ENCODE measurements at places on chromosomes 16 and 17.

GRCh38 chr16:56488035-56488434 lies 31.8 kb downstream of the BBS2 start:
- DNase-seq: no peak

- no peak for DNase-seq
Observed at GRCh38 chr17:28511858-28512461, 5.8 kb downstream of the FOXN1 start.

DNA sequence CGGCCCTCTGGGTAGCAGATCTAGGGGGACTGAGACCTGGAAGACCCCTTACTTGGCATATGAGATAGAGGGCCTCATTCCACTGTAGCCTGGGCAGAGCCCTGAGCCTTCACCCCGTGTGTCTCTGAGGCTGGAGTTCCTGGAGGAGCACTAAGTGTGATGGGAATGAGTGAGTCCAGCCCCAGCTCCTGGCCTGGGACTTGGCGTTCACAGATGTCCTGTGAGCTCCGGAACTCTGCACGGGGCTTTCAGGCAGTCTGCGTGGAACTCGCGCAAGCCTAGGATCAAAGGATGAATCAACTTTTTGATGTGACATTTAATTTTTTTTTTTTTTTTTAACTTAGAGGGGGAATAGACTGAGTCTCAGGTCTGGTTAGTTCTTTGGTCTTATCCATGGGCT lies 1.8 kb downstream of the NKD1 start:
- no peak for DNase-seq

GRCh38 chr16:72744076-72744793 lies 303.7 kb downstream of the ZFHX3 start:
- DNase-seq: no peak

DNA sequence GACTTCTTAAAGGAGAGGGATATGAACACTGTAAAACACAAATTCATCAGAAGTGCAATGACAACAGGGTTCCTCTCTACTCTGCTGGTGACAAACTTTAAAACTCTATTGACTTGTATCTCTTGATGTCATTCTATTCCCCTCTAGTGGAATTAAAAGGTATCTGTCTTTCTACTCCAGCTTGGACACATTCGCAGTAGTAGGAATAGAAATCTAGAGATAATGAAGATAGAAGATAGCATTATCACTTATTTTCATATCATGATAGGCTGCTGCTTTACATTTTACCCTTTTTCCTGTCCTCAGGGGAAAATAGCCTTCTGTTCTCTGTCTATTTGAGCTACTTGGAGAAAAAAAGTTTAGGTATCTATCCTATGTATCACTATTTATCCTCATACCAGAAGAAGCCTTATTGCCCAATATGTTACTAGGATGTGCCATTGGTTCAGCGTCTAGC lies 209.6 kb upstream of the CACNG5 start:
- no peak for DNase-seq

GRCh38 chr16:3842994-3843393 lies 37.5 kb downstream of the CREBBP start:
- no peak for DNase-seq

GRCh38 chr16:8262299-8262698 lies 328.0 kb downstream of the TMEM114 start:
- DNase-seq: no peak

DNA sequence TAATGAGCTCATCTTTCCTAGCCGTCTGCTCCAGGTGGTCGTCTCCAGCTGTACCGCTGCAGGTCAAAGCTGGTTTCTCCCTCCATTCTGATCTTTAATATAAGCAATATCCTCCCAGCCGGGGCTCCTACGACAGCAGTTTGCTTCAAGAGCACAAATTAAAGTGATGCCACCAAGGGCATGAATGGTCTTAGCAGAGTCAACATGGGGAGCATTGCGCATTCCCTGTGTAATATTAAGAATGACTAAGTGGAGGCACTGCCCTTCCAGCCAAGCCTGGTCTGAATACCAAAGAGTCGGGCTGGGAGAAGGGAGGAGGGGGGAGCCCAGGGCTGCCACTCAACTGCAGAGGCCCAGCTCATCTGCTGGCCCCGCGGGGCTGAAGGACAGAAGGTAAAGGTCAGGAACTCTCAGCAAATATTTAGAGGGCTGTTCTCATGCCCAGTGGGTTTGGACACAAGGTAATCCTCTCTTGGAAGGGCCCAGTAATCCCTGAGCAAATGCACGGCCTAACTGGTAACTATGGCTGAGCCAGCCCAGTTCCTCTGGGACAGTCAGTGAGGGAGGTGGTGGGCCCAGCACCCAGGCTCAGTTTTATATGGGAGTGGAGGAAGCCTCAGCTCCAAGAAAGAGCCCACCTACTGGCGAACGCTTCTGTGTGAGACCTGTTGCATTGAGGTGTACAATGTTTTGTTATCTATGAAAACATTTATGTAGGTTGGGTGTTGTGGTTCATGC lies 121.2 kb downstream of the IRX3 start:
- DNase-seq: no peak

- DNase-seq: no peak
Observed at GRCh38 chr17:72510351-72511016, 389.7 kb downstream of the SOX9 start.

Data from activated CD4-positive, alpha-beta T cell treated with anti-CD3 and anti-CD28 coated beads for 24 hours (primary cell).